Caudate nucleus (tissue), 63 donors: ENCODE measurements at places on chromosomes 3 and 15.

GRCh38 chr15:33086500-33087121 is 107.9 kb downstream of the FMN1 start:
- DNase-seq: no peak

DNA sequence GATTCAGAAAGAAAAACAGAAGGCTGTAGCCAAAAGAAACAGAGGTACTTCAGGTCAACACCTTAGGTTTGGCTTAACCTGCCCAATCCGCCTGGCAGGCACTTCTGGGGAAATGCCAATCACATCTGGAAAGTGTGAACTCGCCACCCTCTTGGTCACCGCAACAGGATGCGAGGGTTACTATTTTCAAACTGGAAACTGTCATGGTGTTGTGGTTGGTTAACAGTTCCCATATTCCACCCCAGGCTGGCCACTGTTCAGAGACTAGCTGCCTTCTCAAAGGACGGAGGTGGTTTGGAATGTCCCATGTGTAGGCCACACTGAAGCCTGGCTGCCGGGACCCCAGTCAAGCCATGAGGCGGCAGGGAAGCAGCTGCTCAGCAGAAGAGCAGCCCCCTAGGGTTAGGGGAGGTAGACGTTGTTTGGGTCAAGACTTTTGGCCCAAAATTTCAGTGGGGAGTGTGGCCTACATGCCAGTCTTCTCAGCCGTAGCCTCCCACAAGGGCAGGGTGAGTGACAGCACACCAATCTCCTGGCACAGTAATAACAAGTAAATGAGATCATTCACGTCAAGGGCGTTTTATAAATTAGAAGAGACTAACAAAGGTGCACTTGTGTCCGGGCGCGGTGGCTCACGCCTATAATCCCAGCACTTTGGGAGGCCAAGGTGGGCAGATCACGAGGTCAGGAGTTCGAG is 54.6 kb downstream of the UMPS start:
- no peak for DNase-seq

DNA sequence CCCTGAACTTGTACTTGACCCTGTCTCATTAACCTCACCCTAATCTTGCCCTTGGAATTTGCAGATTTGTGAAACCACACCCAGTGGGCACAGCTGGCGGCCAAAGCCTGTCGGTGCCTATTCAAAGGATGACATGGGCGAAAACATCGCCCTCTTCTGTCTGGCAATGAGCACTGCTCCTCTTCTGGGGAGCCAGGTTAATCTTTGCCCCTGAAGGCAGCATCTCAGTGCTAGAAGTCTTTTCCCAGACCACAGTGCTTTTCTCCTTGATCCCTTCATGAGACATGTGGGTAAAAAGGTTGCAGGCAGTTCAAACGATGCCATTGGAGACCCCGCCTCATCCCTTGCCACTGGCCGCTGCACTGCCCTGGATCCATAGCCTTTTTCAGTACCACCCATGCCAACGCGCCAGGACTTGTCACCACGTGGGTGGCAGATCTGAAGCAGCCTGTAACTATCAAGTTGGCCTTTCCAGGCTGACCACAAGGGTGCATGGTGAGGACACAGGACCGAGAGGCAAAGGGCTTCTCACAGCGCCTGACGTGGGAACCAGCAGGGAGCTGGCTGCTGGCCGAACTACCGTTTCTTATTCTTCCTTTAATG is 6.5 kb upstream of the DNASE1L3 start:
- DNase-seq: peak; percentile 44

DNA sequence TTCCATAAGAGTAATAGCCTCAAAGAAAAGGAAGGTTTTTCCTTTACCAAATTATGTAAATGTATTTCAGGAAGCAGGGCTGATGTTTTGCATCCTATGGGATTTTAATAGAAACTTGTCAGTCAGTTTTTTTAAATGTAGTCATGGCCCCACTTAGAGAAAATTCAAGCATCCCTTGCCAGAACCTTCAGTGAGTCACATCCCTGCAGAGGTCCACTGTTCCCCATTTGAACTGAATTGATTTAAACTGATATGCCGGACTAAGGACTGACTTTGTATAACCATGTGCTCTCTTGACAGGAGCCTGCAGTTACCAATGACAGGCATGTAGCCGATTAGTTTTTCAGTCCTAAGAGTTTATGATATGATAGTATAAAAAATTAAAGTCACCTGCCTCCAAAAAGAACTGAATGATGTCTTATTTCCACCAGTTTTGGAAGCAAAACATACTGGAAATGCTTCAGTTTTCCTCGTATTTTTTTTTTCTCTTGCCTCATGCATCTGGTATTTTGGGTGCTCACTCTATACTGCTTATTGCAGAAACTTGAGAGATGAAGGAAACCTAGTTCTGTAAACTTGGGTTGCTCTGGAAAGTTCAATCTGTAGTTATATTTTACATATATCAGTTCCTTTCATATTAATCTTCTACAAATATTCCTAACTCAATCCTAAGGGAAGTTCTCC is 30.7 kb downstream of the LRTM1 start:
- DNase-seq: no peak

- DNase-seq: no peak
Observed at GRCh38 chr15:70356919-70357318, 259.2 kb upstream of the TLE3 start.

DNA sequence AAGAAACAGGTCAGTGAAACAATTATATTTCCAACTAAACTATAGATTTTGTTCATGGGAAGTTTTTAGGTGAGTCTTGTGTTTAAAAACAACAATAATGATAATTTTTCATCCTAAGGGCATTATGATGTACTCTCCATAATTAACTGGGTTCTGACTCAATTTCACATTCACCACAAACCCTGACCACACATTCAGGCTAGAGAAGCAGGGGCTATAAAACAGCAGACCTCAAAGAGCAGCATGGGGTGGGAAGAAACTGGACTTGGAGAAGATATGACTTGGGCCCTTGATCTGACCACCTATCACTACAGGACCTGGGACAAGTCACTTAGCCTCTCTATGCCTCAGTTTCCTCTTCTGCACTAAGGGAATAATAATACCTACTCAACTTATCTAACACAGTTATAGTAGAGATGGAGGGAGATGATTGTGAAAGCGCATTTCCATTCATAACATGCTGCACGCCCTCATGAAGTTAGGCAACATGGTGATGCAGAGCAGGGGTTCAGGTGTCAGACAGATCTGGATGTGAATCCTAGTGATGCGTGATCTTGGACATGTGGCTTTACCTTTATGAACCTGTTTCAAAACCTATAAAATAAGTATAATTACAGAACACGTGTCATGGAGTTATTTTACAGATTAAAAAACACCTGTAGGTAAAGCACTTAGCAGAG is 63.0 kb upstream of the ACP3 start:
- no peak for DNase-seq

DNA sequence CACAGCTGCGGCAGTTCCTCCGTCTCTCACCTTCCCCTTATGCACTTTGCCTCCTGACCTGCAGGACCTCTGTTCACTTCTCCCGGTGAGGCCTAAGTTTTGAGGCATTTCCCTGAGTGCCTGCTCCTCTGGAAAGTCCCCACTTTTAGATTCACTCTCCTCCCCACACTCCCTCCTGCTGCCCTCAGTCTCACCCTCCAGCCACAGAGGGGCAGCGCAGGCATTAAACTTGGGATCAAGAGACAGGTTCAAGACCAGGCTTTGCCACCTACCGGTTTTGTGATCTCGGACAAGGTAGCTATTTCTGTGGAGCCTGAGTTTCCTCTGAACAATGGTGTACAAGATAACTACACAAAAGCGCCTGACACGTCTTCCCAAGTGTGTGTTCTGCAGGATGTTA is 19.4 kb downstream of the SLC6A11 start:
- DNase-seq: no peak

- DNase-seq: no peak
Observed at GRCh38 chr15:86846036-86846435, 766.4 kb downstream of the AGBL1 start.

DNA sequence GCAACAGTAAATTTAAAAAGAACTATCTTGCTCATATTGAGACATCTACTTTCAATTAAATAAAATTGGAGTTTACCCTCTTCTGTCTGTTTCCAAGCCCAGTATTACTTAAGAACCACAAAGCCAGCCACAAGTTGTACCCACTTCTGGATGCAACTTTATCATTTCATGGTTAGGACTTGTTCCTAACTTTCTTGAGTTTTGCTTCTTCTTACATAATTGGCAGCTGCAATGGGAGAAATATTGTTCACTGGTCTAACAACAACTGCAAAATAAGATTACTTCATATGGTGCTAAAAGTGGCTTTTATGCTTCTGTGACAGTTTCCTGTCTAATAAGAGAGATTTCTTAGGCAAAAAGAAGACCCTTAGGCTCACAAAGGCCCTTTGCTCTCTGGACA is 240.6 kb downstream of the OTOL1 start:
- DNase-seq: no peak

GRCh38 chr3:44568561-44568960 is 13.6 kb downstream of the ZKSCAN7 start:
- DNase-seq: no peak

- no peak for DNase-seq
Observed at GRCh38 chr15:100057281-100057680, 284.5 kb downstream of the ADAMTS17 start.

DNA sequence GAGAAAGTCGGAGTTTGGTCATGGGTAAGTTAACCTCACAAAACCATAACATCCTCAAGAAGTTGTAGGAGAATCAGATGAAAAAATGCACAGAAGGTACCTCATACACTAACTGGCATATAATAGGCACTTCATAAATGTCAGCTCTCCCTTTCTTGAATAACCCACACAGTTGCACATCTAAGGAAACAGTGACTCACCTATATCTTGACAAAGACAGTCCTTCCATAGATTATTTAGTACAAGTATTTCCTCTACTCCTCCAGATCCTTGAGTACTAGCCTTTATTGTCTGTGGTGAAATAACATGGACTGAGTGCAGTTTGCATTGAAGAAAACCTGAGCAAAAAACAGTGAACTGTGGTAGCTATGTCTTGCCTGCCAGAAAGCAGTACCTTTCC is 46.6 kb downstream of the MAGI1 start:
- DNase-seq: no peak

DNA sequence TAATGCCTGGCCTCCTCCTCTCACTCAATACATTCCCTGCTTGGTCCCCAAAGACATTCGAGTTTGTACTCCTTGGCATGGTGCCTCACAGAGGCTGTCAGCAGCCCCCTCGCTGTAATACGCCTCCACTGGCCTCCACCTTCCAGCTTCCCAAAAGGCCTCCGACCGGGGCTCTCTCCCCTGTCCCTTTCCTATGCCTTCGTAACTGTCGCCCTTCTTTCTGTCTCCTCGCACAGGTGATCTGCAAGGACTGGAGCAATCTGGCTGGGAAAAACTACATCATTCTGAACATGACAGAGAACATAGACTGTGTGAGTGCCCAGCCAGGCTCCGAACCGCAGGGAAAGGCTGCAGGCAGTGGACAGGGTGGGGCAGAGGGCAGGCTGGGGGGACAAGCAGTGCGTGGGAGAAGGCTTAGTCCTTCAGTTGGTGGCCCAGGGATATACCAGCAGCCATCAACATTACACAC is 10.7 kb upstream of the ABTB1 start:
- DNase-seq: no peak

GRCh38 chr15:42528970-42529369 is 19.6 kb downstream of the LRRC57 start:
- DNase-seq: no peak

- no peak for DNase-seq
Observed at GRCh38 chr15:90625037-90625436, 92.1 kb upstream of the BLM start.

DNA sequence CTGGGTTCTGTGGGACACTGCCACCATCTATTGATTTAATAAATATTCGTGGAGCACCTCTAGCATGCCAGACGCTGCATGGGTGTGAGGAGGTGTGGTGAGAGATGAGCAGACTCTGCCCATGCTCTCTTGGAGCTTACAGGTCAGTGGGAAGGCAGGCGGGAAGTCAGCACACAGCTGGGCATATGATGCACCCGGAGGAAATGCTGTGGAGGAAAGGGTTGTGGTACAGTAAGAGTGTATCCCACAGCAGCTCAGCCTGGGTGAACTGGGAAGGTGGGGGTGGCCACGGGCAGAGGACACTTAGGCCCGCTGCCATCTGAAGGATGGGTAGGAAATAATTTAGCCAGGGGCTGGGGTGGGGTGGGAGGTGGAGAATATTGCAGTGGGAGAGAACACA is 392.1 kb downstream of the CACNA2D3 start:
- DNase-seq: no peak

DNA sequence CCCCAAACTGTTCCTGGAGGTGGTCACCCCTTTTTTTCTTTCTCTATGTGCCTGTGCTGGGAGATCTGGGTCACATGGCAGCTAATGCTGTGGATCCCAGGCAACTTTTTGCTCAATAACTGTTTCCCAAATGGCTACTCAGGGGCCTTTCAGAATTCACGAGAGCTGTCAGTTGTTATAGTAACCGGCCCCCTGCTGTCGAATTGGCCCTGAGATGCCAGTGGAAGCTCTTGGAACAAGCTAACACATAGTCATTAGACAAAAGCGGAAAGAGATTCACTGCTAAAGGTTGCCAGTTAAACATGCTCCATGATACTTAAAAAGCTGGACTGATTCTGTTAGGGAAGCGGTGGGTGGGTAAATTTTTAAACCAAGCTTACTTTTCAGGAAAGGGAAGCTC is 144.1 kb downstream of the FEZF2 start:
- DNase-seq: no peak

GRCh38 chr15:82231233-82231632 is 31.3 kb downstream of the EFL1 start:
- no peak for DNase-seq

- no peak for DNase-seq
Observed at GRCh38 chr15:93515256-93516051, 426.4 kb upstream of the RGMA start.

GRCh38 chr3:43411429-43411828 is 125.1 kb downstream of the SNRK start:
- no peak for DNase-seq

DNA sequence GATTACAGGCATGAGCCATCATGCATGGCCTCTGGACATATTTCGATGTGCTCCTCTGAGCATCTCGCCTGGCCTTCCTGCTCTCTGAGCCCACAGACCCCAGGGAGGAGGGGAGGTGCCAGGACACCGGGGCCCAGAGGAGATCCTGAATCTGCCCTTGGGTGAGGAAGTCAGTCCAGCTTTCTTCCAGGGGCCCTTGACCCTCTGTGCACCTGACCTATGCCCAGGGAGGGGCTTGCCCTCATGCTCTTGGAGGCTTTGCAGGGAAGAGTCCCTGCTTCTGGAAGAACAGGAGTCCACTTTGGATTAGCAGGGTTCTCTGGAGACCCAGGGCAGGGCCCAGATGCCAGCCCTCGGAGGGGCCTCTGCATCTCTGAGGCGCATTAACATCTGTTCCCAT is 1.4 kb downstream of the ACSBG1 start:
- DNase-seq: no peak

GRCh38 chr3:188711881-188712247 is 459.9 kb upstream of the TPRG1 start:
- DNase-seq: no peak

DNA sequence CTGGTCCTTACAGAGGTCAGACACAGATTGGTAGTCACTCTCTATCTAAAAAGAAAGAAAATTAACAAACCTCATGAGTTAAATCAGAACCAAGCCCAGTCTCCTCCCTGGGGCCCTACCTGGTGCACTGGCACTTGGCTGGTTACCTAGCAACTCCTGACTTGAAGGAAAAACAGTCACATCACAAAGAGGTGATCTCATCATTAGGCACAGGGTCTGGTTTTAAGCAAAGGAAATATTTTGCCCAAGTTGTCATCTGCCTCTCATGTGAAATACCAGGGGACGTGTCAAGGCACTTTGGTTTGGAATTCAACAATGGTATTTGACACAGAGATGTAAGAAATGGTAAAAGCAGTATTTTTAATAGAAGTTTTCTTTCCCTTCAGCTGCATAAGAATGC is 47.7 kb upstream of the FMN1 start:
- DNase-seq: no peak

- DNase-seq: no peak
Observed at GRCh38 chr3:72576563-72576962, 271.7 kb downstream of the SHQ1 start.
